ENCODE measurements at places on chromosomes 3 and 15.

DNA sequence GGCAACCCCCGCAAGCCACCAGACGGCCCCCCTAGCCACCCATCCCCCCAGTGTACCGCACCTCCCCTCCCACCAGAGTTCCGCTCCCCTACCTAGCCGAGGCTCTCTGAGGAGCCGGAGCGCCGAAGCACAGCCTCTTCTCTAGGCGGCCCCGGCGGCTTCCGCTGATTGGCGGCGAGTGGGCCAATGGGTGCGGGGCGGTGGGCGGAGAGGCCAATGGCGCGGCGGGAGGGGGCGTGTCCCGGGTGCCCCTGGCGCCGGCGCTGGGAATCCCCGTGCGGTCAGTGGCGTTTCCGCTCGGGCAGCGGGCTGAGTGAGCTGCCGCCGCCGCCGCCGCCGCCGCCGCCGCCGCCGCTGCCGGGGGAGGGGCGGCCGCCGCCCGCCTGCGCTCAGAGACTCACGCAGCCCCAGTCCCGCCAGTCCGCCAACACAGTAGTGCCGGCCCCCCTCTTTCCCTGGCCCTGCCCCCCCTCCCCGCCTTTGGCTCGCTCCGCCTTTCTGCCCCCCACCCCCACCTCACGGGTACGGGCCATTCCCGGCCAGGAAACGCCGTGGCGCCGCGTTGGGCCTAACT lies at the start of gene SETD5:
Gene SETD5 (plus strand): TSS at position 284 of the 574 bp plus-strand sequence. CDS start 31,324 bp downstream, outside the sequence.
- peak within 1 kb of the TSS; percentile 99 for H3K27ac ChIP-seq
- no peaks in the 10 kb centered on the region for H3K27me3 ChIP-seq
- DNase-seq, result peak; percentile 98
- peak within 1 kb of the TSS; percentile 95 for H3K4me3 ChIP-seq

DNA sequence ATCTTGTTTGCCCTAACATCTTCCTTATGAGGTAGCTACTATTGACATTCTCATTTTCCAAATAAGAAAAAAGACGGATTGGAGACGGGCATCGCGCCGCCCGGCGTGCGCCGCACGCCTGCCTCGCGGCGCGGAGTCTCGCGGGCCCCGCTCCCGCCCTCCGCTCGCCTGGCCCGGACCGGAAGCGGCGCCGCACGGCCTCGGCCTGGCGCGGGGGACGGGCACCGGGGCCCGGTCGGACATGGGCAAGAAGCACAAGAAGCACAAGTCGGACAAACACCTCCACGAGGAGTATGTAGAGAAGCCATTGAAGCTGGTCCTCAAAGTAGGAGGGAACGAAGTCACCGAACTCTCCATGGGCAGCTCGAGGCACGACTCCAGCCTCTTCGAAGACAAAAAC lies 112.0 kb downstream of the IL12A start:
- H3K4me3 ChIP-seq, result no peak overlapping the region
- DNase-seq, result no peak
- no peaks in the 10 kb centered on the region for H3K36me3 ChIP-seq
- H3K27me3 ChIP-seq, result no peaks in the 10 kb centered on the region

- H3K4me1 ChIP-seq, result no peaks in the 10 kb centered on the region
- H3K27me3 ChIP-seq, result no peaks in the 10 kb centered on the region
- no peak overlapping the region for H3K27ac ChIP-seq
- H3K4me3 ChIP-seq, result no peak overlapping the region
- no peaks in the 10 kb centered on the region for H3K36me3 ChIP-seq
Observed at GRCh38 chr3:189349772-189350171, 178.0 kb downstream of the TPRG1 start.

- DNase-seq, result peak; percentile 67
- H3K36me3 ChIP-seq, result no peaks in the 10 kb centered on the region
- H3K27ac ChIP-seq, result peak overlapping the region; percentile 2
- H3K4me3 ChIP-seq, result peak overlapping the region; percentile 46
- peaks cover 15% of the 10 kb centered on the region for H3K4me1 ChIP-seq
- H3K27me3 ChIP-seq, result no peaks in the 10 kb centered on the region
Observed at GRCh38 chr3:195895861-195896360, 12.4 kb downstream of the TNK2 start.

DNA sequence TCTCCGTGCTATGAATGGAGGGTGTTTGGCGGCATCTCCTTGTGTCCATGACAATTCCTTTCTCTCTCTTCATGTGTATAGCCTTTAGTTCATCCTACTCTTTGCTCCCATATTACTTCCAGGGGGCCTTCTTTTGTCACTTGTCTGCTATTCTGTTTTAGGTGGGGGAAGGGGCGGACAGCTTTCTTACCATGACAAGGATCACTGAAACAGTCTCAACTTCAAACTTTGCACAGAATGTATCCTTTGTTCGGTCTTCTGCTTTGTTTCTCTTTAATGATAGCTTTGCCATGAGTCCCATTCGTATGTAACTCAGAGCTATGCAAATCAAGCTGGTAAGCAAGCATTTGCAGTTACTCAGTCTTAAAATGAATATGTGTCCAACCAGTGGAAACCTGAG lies 294.2 kb downstream of the TIGIT start:
- no peaks in the 10 kb centered on the region for H3K36me3 ChIP-seq
- no peaks in the 10 kb centered on the region for H3K4me1 ChIP-seq
- DNase-seq, result no peak

GRCh38 chr3:133573629-133574194 lies at the start of gene CDV3:
Gene CDV3, plus strand, starts transcription at chr3:133573686. Its CDS starts 359 bp downstream, at chr3:133574045.
- H3K4me3 ChIP-seq, result peak within 1 kb of the TSS; percentile 99
- no peak for DNase-seq
- H3K36me3 ChIP-seq, result peaks cover 1% of the 10 kb centered on the region
- peak within 1 kb of the TSS; percentile 99 for H3K27ac ChIP-seq
- H3K4me1 ChIP-seq, result no peaks in the 10 kb centered on the region
- no peaks in the 10 kb centered on the region for H3K27me3 ChIP-seq
